Right atrium auricular region (tissue), 2 donors: ENCODE measurements at places on chromosomes 2 and 18. TPM values are rescaled to one million over a fixed set of nuclear protein-coding genes. Genes with fewer than 3 reads are reported as not detected.

Gene HOXD12
- total RNA-seq, result not detected

GRCh38 chr2:128289439-128289838, 29.2 kb downstream of the HS6ST1 start:
- DNase-seq, result no peak

DNA sequence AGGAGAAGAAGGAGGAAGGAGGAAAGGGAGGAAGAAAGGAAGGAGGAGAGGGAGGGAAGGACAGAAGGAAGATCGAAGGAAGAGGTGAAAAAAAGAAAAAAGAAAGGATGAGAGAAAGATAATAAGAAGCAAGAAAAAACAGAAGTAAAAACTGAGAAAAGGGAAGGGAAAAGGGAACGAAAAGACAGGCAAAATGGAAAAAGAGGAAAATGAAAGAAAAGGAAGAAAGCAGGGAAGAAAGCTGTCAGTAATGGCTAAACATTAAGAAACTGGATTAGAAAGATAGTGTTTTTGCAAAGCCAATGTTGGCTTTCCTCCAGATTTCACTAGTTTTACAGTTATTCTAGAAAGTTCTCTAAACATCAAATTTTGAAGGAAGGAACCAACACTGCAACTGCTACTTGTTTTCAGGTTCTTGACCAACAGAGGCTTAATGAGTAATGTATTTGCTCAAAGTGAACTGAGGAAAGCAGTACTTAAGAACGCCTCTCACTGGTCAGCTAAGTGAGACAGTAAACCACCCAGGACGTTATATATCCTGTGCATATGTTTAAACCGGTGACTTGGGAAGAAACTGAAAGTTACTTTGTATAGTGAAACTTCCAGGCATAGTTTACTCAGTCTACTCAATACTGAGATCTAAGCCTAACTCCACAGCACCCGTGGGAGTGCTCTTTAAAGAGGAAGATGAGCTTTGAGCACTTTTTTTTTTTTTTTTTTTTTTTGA, 286.2 kb upstream of the TRIB2 start:
- DNase-seq, result no peak

DNA sequence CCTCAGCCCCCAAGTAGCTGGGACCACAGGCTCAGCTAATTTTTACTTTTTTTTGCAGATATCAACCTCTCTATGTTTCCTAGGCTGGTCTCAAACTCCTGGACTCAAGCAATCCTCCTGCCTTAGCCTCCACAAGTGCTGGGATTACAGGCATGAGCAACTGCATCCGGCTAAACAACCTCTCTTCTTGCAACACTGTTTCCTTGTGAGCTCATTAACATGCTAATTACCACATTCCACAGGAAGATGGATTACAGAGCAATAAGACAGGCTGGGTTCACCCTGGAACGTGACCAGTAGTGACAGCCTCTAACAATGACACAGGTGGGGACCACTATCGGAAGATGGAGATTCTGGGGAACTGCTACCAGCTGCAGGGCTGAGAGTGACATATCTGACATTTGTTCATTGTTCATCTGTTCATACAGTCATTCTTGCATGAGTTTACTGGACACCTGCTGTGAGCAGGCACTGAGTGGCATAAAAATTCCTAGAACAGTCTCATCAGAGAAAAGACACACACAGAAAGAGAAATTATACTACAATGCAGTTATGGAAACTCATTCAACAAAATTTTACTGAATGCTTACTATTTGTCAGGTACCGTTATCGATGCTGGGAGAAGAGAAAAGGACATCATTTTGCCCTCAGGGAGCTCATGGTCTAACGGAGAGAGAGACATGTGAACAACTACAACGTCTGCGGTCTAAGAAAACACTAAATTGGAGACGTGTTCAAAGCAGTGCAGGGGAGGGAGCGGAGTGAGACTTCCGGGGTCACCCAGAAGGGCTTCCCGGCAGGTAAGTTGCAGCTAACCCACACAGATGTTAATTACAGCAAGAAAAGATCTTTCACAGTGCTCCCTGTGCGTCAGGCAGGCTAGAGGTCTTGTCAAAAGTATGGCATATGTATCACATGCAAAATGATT, 37.6 kb downstream of the PROC start:
- DNase-seq, result no peak

DNA sequence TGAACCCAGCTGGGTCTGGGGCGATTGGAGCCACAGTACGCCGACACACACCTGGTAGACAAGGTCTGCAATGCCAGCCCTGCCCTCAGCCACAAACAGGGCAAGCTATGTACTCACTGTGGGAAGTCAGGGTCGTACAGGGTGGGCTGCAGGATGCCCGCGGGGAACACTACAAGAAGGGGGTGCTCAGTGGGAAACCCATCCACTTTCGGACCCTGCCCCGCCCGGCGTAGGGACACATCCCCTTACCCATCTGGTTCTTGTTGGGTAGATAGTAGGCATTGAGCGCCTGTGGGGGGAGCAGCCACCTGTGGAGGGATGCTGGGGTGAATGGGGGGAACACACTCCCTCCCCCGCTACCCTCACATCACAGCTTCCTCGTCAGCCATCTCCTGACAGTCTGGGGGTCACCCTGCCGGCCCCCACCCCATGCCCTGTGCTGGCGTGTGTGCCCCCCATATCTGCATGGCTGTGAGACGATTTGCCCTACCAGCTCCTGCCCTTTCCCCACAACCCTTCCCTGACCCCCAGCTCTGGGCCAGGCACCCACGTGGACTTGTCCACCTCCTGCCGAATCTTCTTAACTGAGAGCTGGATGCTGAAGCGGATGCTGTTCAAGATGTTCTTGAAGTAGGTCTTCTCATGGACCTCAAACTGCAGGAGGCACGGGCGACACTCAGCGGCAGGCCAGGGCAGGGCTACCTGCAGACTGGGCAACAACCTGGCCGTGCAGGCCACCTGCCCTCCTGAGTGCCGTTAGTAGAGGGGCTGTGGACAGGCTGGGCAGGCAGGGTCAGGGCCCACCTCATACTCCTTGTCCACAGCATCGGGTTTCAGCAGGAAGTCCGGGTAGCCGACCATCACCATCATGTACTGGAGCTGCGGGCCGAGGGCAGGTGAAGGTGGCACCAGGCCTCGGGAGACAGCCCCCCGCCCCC, 5.1 kb downstream of the ECEL1 start:
- no peak for DNase-seq

Gene NAT8
- not detected for total RNA-seq
